ENCODE measurements at places on chromosomes 3 and 15.

GRCh38 chr15:63274427-63274826 lies 3.0 kb upstream of the APH1B start:
- DNase-seq = no peak

DNA sequence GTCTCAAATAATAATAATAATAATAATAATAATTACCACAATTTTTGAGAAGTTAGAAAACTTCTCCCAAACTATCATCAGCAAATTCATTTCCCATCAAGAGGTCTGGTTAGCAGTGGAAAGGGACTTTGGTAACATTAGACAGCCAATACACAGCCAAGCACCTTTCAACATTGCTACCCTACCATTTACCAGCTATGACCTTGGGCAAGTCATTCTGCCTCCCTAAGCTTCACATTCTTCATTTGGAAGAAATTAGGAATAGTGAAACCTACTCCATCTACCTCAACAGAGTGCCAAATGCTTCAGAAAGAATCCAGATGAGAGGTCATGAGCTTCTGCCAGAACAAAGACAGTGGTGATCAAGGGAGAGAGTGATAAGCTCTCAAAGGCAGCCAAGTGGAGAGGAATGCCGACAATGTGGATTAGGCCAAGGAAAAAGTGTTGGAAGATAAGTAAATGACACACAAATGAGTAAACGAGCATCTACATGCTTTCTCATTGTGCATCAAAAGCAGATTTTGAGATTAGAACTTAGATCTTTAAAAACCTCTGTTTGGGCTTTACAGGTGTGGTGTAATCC lies 42.9 kb upstream of the LPP start:
- no peak for DNase-seq

GRCh38 chr3:37540786-37541185 lies 320.9 kb upstream of the CTDSPL start:
- DNase-seq = no peak

- DNase-seq = no peak
These were observed 767 bp downstream of the GLT8D1 start for GRCh38 chr3:52704611-52705437.

DNA sequence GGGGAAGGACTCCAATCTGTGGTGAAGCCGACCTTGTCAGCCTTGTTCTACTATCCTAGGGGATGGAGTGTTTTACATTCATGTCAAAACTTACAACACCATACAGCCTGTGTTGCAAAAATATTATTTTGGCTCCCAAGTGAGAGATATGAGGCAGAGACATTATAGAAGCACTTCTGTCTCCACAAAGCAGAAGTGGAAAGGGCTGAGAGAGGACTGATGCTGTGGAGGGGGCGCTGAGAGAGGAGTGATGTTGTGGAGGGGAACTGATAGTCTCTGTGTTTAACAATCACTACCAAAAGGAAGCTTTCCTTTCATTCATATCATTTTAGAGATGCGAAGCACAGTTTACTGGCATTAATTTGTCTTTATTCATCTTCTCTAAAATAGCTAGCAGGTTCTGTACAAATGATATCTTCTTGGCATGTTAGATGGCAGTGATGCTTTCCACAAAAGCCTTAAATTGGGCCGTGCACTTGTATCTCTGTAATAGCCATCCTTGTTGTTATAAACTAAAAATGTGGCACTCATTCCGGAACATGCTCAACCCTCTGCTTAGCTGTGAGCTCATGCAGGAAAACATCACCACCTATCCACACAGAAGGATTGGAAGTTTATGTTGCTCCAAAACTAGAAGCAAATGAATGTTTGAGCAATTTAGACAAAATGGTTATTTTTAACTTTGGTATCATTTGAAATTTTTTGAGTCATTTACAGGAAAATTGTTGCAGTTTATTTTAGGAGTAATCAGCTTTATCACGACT lies 134.6 kb upstream of the TP63 start:
- no peak for DNase-seq

DNA sequence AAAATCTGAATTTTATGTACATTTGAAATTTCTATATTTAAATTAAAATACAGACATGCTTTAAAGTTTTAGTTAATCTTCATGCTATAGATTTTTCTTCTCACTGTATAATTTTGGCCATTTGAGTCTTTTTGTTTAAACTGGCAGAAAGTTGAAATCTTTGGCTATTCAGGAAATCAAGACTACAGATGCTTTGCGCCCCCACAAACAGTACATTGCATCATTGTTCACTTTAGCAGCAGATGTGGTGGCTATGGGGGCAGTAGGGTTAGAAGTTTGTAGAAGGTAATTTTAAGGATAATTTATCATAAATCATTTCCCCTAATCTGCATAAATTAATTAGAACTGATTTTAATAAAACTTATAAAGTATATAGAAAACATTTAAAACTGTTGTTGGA lies 20.9 kb downstream of the SPPL2A start:
- no peak for DNase-seq

GRCh38 chr3:126908752-126909275 lies 74.1 kb upstream of the PLXNA1 start:
- no peak for DNase-seq

DNA sequence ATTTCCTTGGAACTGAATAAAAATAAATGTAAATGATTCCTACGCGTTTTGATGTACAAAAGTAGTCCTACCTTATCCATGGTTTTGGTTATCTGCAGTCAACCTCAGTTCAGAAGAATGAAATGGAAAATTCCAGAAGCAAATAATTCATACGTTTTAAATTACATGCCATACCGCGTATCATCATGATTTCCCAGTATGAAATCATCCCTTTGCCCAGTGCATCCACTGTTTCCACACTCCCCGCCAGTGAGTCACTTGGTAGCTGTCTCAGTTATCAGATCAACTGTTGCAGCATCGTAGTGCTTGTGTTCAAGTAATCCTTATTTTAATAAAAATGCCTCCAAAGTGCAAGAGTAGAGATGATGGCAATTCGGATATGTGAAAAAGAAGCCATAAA lies 9.1 kb upstream of the MFSD1 start:
- no peak for DNase-seq

DNA sequence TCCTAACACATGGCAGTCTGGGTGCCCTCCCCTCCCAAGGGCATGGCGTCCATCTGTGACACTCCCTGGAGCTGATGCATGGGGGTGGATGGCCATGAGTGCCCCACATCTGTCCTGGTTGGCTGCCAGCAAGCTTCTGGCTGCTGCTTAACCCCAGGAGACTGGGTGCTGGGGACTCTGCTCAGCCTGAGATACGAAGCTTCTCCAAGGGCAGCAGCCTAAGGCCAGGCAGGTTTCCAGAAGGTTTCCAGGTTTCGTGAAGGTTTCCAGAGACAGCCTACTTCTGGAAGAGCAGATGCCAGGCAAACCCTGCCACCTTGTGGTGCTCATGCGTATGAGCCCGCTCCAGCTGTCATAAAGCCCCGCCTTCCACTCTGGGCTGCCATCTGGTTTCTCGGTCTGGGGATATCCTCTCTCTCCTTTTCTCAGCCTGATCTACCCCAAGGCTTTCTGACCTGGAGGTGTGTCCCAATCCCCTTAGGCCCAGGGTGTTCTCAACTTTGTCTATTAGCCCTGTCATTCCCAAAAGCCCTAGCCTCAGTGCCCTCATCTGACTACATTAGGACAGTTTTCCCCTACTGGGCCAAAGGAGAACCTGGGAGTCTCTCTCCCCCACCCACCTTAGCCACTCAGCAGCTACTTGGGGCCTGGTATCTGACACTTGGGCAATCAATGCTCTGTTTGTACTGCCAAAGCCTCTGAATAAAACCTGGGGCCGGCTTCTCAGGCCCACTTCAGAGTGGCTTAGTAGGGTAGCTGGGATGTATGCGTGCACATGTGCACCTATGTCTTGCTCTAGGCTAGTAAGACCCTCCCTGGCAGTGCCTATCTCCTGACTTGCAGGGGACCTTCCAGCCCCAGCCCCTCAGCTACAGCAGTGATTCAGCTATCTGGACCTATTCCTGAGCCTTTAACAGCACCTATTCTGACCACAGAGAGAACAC lies 12.0 kb downstream of the MRPL46 start:
- DNase-seq = no peak

DNA sequence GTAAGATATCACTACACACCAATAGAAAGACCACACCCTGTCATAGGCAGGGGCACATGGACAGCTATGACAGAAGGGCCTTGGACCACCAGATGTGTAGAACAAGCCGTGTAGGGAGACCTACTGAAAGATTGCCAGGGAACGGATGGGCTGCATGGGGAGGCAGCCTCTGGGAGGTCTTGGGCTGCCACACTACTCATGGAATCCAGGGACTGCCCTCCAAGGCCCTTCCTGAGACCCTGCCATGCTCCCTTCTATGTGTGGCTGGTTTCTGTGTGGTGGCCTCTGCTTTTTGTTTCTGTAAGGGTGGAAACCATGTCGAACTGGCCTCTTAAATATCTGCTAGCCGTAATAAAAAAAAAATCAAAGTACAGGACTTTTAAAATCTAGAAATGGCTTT lies 86.9 kb downstream of the OCA2 start:
- no peak for DNase-seq

DNA sequence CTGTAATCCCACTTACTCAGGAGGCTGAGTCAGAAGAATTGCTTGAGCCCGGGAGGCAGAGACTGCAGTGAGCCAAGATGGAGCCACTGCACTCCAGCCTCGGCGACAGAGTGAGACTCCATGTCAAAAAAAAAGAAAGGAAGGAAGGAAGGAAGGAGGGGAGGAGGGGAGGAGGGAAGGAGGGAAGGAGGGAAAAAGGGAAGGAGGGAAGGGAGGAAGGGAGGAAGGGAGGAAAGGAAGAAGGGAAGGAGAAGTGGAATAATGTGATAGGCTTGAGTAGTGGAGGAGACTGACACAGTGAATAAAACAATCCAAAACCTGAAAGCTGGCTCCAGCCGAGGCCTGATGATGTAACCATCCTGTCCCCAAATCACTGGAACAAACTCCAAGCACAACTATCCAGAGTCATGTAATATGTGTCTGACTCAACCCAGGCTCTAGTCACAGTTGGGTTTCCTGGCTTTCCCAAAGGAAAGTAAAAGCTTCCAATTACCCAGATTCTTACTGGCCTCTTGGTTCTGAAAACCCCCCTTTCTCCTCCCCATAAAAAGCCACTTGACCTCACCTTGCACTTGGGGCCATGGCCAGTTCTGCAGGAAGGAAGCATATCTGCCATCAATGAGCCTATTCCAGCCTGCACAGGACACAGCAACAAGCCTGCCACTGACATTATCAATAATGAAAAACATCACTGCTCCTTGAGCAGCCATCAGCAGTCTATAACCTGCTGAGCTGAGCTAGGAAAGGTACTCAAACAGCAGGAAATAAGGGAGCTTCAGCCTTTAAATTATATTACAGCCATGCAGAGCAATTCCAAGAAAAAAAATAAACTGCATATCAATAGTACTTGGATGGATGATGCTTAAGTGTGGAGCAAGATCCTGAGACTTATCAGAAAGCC lies 48.3 kb downstream of the MB21D2 start:
- no peak for DNase-seq

DNA sequence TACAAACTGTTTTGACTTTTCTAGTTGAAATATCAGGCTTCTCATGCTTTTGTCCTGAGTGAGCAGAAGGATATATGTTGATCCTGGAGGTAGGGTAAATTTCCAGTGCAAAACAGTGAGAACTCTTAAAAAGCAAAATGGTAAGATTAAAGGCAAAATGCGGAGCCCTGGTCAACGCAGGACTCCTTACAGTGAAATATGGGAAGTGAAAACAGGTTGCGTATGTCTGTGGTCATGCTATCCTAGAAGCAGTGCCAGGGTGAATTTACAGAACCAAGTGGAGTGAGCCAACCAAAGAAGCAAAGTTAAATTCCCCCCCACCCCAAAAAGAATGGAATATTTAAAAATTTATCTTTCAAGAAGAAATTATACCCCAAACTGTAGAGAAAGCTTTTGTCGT lies 256.4 kb downstream of the NR2F2 start:
- DNase-seq = no peak

DNA sequence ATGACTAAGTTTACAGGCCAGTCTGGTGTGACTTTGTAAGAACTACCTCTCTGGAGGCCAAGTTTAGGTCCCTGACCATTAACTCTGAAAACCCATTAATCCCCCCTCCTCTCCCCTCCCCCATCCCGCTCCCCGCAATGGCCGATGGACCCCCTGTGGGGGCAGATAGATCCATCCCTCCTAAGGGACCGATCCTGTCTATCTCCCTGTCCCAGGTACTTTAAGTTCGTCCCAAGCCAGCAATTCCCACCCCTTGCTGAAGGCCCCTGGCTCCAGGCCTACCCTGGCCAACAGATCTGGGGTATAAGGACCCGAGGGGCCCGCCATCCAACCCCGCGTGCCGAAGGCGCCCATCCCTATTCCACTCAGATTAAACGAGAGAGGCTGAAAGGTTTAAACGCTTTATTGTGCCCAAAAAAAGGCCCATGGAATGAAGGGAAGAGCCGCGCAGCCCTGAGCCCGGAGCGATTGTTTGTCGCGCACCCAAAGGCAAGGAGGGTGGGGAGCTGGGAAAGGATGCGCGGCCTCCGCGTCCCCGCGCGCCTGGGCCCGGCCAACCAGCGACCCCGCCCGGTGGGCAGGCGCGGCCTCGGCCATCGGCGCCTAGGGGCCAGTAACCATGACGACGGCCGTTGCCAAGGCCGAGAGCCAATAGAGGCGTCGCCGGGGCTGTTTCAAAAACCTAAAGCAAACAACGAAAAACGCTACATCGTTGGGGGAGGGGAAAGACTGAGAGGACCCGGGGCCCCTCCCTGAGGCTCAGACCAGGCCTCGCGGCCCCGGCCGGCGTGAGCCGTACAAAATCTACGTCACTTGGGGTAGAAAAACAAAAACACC lies 35.9 kb downstream of the HMCES start:
- DNase-seq = peak; percentile 71

DNA sequence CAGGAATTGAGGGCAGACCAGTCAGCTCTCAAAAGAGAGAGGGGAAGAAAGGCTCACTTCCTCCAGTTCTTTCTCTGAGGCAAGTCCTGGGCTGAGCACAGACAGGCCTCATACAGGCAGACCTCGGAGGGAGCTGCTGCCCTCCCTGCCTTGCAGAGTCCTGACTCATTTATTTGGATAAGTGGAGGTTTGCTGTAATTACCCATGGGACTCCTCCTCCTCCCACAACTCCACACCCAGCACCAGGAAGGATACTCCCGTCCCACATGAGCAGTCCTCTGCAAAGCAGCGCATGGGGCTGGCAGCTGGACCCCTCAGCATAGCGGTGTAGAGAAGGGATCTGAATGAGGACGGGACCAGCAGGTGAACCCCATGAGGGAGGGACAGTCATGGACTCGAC lies 13.4 kb upstream of the SCN10A start:
- DNase-seq = no peak

Data from NCI-H187 (cell line).